LHCN-M2 (cell line): ENCODE measurements at places on chromosomes 1 and 21.
A peak's percentile ranks its signal among the peaks of the same experiment; 100 is the strongest.

DNA sequence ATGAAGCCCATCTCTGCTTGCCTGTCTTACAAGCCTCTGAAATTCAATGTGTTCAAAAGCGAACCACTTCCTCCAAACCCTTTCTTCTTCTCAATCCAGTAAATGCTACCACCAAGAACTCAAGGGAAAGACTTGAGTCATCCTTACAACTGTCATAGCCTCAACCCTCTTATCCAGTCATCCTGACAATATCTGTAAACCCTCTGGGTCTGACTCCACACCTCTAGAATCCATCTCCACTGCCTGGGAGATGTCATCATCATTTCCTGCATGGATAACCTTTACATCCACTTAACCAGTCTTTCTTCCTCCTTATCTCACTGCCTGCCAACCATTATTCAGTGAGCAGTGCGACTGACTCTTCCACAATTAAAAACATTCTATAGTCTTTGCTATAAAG, 441.1 kb downstream of the SETD4 start:
- DNase-seq: peak; percentile 66

GRCh38 chr1:178168536-178168935, 74.6 kb downstream of the RASAL2 start:
- peak; percentile 82 for DNase-seq

GRCh38 chr1:235622936-235623779, 26.4 kb downstream of the GNG4 start:
- DNase-seq: no peak

- DNase-seq: peak; percentile 91
Measured at GRCh38 chr1:59678040-59678439, 136.7 kb upstream of the HOOK1 start.

GRCh38 chr1:218845589-218845988, 328.1 kb upstream of the LYPLAL1 start:
- DNase-seq: no peak

GRCh38 chr1:61779231-61779630, 37.0 kb downstream of the PATJ start:
- no peak for DNase-seq

- no peak for DNase-seq
Measured at GRCh38 chr1:65795311-65795710, 2.6 kb downstream of the PDE4B start.
